Vagina (tissue), 2 donors: ENCODE measurements at places on chromosomes 7 and 10. TPM values are rescaled to one million over a fixed set of nuclear protein-coding genes. Genes with fewer than 3 reads are reported as not detected.

Gene PNLIPRP1
- total RNA-seq, result not detected

Gene KCNIP2
- total RNA-seq, result 5.9 TPM

Gene CPA4
- 8.8 TPM for total RNA-seq

Gene TNPO3
- total RNA-seq, result 33.9 TPM

Gene ST7
- 15.2 TPM for total RNA-seq

Gene WDFY4
- 6.4 TPM for total RNA-seq

Gene TEX36
- not detected for total RNA-seq

- H3K27me3 ChIP-seq, result no peaks in the 10 kb centered on the region
- H3K4me3 ChIP-seq, result peak overlapping the region; percentile 79
- peaks cover 23% of the 10 kb centered on the region for H3K4me1 ChIP-seq
These were observed 482 bp upstream of the ERCC6 start for GRCh38 chr10:49539320-49539885.

- peak overlapping the region; percentile 99 for H3K27ac ChIP-seq
- H3K36me3 ChIP-seq, result no peaks in the 10 kb centered on the region
- H3K27me3 ChIP-seq, result no peaks in the 10 kb centered on the region
- H3K4me3 ChIP-seq, result peak overlapping the region; percentile 71
These were observed 1.2 kb downstream of the SEPTIN7 start for GRCh38 chr7:35802102-35802466.

- H3K4me1 ChIP-seq, result no peaks in the 10 kb centered on the region
- no peak overlapping the region for H3K27ac ChIP-seq
- DNase-seq, result no peak
- H3K36me3 ChIP-seq, result no peaks in the 10 kb centered on the region
- H3K4me3 ChIP-seq, result no peak overlapping the region
These were observed 127.8 kb upstream of the ADCY1 start for GRCh38 chr7:45446195-45446944.

DNA sequence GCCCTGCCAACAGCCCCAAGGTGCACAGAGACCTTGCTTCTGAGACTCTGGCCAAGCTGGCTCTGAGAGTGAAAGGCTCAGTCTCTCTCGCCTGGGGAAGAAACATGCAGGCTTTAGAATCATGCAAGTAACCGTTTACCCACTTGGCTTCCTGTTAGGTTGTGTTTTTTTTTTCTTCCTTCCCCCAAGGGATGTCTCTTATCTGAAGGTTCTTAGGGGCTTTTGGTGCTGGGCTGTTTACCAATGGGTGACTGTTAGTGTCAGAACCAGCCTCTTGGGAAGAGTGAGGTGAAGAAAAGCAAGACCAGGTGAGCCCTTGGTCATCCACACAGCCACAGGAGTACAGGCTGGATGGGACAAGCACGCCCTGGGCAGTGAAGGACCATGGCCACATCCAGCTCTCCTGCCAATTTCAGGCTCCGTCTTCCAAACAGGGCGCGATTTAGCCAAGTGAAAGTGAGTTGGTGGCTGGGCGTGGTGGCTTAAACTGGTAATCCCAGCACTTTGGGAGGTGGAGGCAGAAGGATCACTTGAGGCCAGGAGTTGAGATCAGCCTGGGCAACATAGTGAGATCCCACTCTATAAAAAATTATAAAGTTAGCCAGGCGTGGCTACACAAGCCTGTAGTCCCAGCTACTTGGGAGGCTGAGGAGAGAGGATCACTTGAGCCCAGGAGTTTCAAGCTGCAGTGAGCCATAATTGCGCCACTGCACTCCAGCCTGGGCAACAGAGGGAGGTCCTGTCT is 76.3 kb upstream of the CUX1 start:
- no peak overlapping the region for H3K4me3 ChIP-seq

DNA sequence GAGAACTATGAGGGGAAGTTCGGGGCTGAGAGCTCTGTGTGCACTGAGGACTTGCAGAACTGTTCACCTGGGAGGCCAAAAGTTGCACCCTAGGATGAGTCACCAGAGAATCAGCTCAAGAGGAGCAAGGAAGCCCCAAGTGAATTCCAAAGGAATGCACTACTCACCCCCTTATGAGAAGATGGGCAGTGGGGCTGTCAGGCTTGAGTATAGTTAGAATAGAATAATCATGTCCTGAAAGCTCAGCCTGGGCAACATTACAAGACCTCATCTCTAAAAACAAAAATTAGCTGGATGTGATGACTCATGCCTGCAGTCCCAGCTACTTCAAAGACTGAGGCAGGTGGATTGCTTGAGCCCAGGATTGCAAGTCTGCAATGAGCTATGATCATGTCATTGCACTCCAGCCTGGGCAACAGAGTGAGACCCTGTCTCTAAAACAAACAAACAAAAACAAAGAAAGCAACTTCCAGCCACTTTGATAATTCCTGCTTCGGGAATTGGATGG is 30.0 kb downstream of the MAP3K8 start:
- no peak overlapping the region for H3K4me3 ChIP-seq
- no peaks in the 10 kb centered on the region for H3K27me3 ChIP-seq
- no peaks in the 10 kb centered on the region for H3K36me3 ChIP-seq
- no peak overlapping the region for H3K27ac ChIP-seq

DNA sequence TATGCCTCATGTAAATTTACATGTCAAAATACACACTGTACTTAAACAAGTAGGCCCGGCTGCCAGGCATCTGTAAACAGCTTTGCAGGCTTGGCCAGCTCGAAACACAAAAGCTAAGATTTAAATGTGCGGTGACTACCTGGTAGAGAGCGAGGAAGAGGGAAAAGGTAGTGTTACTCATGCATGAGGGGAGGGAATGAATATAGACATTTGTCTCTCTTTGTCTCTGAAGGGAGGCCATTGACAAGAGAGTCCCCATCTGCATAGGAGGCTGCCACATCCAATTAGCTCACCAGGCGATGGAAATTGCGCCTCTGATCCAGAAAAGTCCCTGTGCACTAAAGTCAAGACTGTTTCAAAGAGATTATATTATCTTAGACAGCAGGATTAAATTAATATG is 535.8 kb downstream of the PTPRN2 start:
- DNase-seq, result no peak
- H3K4me3 ChIP-seq, result no peak overlapping the region
- no peaks in the 10 kb centered on the region for H3K36me3 ChIP-seq

- no peaks in the 10 kb centered on the region for H3K4me1 ChIP-seq
- peak; percentile 72 for DNase-seq
- no peaks in the 10 kb centered on the region for H3K27me3 ChIP-seq
- no peak overlapping the region for H3K27ac ChIP-seq
- H3K36me3 ChIP-seq, result no peaks in the 10 kb centered on the region
- no peak overlapping the region for H3K4me3 ChIP-seq
These were observed 67.7 kb downstream of the ARHGAP22 start for GRCh38 chr10:48536916-48537890.

DNA sequence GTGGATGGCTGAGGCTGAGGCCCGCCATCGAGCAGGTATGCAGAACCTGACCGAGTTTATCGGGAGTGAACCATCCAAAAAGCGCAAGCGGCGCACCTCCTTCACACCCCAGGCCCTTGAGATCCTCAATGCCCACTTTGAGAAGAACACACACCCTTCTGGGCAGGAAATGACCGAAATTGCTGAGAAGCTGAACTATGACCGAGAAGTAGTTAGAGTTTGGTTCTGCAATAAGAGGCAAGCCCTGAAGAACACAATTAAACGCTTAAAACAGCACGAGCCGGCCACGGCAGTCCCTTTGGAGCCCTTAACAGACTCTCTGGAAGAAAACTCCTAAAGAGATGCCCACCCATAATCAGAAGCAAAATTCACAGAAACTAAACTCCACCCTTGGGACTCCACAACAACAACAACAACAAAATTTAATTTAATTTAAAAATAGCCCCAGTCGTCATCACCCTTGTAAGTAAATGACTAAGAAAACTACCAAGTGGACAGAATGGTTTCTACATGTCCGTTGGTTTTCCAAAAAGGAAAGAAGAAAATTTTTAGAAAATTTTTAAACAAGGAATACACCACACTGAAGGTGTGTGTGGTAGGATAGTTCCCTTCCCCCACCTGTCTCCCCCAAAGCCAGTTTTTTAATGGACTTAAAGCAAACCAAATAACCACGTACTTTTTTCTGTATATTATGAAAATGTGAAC is 101.7 kb upstream of the YAE1 start:
- H3K36me3 ChIP-seq, result no peaks in the 10 kb centered on the region
- H3K27me3 ChIP-seq, result no peaks in the 10 kb centered on the region
- H3K27ac ChIP-seq, result no peak overlapping the region

DNA sequence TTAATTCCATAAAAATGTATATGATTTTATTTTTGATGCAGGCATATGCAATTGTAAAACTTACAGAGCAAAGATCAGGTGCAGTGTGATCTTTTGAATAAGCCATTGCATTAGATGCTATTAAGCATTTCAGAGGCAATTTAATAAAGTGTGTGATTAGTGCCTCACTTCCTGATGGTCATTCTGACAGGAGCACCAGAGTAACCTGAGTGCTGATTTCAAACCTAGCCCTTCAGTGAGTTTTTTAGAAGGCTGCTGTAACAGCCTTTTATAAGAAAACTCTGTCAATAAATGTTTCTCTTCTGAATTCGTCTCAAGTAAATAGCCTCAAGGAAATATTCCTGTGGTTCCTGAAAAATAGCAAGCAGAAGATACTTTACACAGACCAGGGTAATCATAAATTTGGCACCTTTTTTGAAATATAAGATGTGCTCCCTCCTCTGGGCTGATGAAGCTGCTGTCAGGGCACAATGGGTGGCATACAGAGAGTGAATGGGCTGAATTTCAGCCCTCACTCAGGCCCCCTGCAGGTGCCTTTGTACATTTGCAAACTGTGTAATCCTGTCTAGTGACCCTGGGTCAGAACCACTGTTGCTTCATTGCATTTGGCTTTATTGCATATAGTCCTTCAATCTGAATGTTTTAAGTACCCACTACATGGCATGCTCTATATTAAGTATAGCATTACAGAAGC is 193.7 kb upstream of the CSTF2T start:
- no peaks in the 10 kb centered on the region for H3K27me3 ChIP-seq
- no peak overlapping the region for H3K4me3 ChIP-seq
- H3K27ac ChIP-seq, result no peak overlapping the region
- H3K4me1 ChIP-seq, result peaks cover 40% of the 10 kb centered on the region
- H3K36me3 ChIP-seq, result no peaks in the 10 kb centered on the region
- no peak for DNase-seq

- no peaks in the 10 kb centered on the region for H3K36me3 ChIP-seq
- no peaks in the 10 kb centered on the region for H3K4me1 ChIP-seq
- no peak overlapping the region for H3K27ac ChIP-seq
- no peak overlapping the region for H3K4me3 ChIP-seq
These were observed 26.0 kb downstream of the CYP3A5 start for GRCh38 chr7:99653754-99654153.

DNA sequence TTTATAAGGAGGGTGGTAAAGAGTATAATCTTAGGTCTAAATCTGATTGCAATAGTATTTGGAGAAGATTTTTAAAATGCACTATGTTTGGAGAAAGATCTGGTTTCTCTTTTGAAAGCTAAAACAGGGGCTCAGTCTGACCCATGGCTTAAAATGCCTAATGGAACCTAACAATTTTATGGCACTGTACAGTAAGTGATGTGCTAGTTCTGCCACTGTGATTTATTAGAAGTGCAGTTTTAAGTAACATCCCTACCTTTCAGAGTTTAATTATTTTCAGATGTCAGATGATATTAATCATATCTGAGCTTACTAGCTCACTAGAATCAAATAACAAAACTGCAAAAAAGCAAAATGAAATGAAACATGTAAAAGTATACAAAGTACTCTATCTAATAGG is 514.7 kb upstream of the KCND2 start:
- no peaks in the 10 kb centered on the region for H3K36me3 ChIP-seq
- H3K4me3 ChIP-seq, result no peak overlapping the region
- DNase-seq, result no peak
- H3K4me1 ChIP-seq, result no peaks in the 10 kb centered on the region

DNA sequence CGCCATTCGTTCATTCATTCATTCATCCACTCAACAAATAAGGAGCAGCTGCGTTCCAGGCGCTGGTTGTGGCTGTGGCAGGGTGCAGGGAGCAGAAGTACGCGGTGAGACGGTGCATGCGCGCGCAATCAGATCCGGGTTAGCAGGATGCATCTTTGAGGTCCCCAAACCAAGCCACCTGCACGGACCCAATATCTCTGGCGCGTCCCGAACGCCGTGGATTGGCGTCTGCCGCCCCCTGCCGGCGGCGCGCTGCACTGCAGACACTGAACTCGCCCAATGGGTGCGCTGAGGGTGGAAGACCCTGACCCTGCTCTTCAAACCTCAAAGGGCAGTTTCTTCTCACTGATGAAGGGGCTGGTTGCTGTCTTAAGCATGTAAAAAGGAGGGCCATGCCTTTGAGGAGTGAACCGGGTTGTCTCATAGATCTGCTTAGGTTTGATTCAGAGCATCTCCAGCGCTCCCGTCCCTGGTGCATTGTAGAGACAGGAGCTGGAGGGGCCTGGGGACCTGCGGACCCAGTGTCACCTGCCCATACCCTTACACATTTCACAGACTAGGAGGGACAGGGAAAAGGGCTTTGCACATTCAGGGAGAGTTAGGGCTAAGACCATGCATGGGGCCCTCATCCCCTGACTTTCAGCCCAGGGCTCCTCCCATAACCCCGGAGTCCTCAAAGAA is 102.5 kb downstream of the RAMP3 start:
- no peaks in the 10 kb centered on the region for H3K4me1 ChIP-seq
- H3K27ac ChIP-seq, result no peak overlapping the region

DNA sequence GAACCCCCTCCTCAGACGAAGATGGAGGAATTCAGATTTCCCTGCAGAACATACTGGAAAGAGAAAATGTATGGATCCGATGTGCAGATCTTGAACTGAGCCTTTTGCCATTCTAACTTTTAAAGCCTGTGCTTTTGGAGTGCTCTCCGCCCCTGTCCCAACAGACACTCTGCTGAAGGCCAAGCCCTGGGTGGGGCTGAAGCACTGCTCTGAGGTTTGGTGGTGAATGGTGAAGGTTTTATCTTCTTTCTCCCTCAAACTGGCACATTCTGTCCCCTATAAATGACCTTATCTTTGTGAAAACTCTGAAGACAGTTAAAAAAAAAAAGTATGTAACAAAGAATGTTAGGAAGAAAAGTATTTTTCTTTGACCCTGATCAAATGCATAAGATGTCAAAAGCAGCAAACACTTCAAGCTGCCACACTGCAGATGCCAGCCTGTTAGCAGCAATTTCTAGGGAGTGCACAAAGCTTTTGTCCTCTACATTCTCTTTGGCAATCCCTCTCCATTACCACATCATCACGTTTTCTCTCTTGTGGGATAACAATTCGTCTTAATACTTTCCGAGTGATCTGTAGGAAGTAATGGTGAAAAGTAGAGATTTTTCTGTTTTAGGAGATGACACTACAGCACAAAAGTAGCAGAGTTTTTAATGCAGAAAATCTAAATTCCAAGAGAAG is 137.3 kb upstream of the CCDC6 start:
- no peak for DNase-seq
- H3K4me3 ChIP-seq, result no peak overlapping the region
- H3K27ac ChIP-seq, result no peak overlapping the region
- H3K36me3 ChIP-seq, result no peaks in the 10 kb centered on the region
- no peaks in the 10 kb centered on the region for H3K27me3 ChIP-seq

- DNase-seq, result no peak
- no peaks in the 10 kb centered on the region for H3K27me3 ChIP-seq
- peaks cover 7% of the 10 kb centered on the region for H3K4me1 ChIP-seq
- no peak within 1 kb of the TSS for H3K27ac ChIP-seq
- peak within 1 kb of the TSS; percentile 58 for H3K4me3 ChIP-seq
These were observed at the start of gene PDE1C for GRCh38 chr7:32070406-32071360. Gene PDE1C, minus strand, starts transcription at chr7:32070407.

- peak within 1 kb of the TSS; percentile 66 for H3K27ac ChIP-seq
- H3K4me3 ChIP-seq, result peak within 1 kb of the TSS; percentile 40
- H3K27me3 ChIP-seq, result no peaks in the 10 kb centered on the region
- H3K4me1 ChIP-seq, result peaks cover 17% of the 10 kb centered on the region
- H3K36me3 ChIP-seq, result no peaks in the 10 kb centered on the region
These were observed at the start of gene GIMAP8 for GRCh38 chr7:150450491-150451001. Gene GIMAP8, plus strand, starts transcription at chr7:150450630. Its CDS starts 16,069 bp downstream, at chr7:150466699.
